Stimulated activated CD8-positive, alpha-beta memory T cell treated with anti-CD3 and anti-CD28 coated beads, Interleukin-2, amount 100 ng/mL, for 48 hours (primary cell): ENCODE measurements at places on chromosomes 13 and 19.

GRCh38 chr19:4369109-4369887 lies 25.9 kb downstream of the MPND start:
- DNase-seq: peak; percentile 64

GRCh38 chr13:23754506-23754905 lies 134.7 kb downstream of the MIPEP start:
- DNase-seq: no peak

DNA sequence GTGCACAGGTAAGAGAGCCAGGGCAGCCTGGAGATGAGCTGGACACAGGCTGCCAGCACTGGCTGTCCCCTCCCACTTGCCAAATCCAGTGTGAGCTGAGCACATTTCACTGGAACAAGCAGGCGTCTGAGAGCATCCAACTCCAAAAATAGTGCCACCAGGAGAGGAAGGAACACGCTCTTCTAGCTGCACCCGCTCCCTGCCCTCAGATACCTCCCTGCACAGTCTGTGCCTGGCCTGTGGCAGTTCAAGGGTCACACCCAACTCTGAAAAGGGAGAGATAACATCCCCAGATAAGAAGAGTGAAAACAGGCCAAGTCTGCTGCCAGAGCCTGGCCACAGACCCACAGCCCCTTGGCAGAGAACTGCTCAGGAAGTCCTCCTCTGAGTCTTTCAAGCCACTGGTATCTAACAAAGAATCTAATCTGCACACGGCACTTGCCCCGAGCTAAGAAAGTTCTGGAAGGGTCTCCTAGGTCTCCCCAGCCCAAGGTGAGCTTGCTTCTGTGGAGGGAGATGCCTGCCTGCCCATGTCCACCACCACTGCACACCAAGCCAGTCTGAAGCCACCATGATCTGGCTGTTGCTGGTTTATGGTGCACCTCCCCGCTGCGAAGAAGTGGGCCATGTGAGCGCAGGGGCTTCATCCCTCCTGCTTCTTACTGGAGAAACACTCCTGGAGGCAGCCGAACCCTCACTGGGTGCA lies 14.7 kb downstream of the ELL start:
- DNase-seq: no peak

DNA sequence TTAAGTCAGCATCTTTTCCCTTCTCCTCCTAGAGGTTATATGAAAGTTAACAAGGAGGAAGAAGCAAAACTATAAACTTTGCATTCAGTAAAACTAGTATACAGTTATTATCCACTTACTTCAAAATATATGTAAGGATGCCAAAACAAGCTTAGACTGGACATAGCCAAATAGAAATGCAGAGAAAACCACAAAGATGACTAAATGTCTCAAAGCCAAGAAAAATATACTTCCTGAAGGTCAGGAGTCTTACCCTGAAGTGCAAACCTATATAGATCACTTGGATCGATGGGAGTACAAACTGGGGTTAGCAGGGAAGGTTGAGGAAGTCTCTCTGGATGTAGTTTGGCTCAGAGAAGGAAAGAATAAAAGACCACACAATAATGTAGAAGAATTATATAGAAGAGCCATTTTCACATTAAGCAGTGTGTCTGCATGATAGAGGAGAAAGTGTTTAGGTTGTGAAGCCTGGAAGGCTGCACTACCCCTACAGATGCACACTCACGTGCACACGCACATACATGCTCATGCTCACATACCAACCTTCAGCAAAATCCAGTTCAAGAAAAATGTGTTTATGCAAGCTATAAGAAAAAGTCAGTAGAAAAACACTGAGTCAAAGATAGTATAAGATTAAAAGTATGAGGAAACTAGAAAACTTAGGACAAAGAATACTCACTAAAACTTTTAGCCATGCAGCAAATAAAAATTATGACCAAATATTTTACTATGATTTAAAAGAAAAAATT lies 112.1 kb upstream of the RXFP2 start:
- no peak for DNase-seq

GRCh38 chr13:54177466-54177865 lies 1148.9 kb downstream of the OLFM4 start:
- no peak for DNase-seq

GRCh38 chr19:4094291-4094690 lies 27.6 kb upstream of the ZBTB7A start:
- no peak for DNase-seq

DNA sequence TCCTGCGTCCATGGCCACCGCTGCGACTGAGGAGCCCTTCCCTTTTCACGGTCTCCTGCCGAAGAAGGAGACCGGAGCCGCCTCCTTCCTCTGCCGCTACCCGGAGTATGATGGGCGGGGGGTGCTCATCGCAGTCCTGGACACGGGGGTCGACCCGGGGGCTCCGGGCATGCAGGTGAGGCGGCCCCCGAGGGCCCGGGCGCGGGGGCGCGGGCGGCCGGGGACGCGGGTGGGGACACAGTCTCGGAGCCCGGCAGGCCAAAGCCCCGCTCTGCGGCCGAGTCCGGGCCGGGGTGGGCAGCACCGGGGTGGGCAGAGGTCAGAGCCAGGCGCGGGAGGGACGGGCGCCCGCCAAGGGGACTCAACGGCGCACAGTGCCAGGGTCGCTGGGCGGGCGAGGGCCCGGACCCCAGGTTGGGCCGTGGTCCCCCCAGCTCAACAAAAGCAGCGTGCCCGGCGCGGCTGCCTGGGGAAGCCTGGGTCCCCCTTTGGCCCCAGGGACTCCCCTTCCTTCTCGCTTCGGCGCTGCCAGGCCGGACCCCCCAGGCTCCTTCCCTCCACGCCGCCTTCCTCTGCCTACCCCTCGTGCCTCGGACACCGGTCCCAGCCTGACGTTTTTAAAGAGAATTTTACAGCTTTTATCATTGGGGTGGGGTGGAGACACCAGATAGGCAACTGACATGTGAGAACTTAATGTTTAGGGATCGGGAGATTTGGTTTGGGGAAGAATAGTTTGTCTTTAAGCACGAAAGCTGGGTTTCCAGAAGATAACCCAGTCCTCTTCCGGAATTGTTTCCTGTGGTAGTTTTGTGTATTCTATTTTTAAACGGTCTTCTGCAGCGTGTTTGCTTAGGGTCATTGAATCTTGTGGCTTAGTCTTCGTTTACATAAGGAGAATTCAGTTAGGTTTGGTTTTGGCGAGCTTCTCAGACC lies 509 bp downstream of the TPP2 start:
- peak; percentile 9 for DNase-seq

DNA sequence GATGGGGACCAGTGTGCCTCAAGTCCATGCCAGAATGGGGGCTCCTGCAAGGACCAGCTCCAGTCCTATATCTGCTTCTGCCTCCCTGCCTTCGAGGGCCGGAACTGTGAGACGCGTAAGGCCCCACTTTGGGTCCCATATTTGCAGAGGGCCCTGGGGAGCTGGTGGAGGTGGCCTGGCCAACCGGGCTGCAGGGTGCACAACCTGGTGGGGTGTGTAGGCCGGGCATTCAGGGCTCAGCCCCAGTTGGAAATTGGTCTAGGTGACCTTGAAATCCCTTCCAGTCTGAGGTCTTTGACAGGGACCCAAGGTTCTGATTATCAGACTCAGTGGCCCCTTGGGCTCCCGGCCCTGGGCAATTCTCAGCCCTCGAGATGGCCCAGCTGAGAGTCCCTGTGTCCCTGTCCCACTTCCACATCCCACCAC lies 8.3 kb downstream of the F7 start:
- no peak for DNase-seq

DNA sequence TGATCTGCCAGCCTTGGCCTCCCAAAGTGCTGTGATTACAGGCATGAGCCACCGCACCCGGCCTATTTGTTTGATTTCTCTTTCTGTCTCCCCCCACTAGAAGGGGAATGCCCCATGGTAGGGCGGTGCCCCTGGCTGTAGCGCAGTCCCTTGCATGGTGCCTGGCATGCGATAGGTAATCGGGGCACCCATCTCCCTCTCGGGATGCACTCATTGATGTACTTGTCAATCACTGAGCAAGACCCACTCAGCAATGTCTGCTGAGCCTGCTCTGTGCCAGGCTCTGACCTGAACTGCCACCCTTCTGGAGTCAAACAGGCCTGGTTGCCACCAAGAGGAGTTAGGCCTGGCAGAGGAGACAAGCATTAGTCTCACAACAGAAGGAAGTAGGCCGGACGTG lies 19.8 kb downstream of the DNM2 start:
- DNase-seq: no peak

DNA sequence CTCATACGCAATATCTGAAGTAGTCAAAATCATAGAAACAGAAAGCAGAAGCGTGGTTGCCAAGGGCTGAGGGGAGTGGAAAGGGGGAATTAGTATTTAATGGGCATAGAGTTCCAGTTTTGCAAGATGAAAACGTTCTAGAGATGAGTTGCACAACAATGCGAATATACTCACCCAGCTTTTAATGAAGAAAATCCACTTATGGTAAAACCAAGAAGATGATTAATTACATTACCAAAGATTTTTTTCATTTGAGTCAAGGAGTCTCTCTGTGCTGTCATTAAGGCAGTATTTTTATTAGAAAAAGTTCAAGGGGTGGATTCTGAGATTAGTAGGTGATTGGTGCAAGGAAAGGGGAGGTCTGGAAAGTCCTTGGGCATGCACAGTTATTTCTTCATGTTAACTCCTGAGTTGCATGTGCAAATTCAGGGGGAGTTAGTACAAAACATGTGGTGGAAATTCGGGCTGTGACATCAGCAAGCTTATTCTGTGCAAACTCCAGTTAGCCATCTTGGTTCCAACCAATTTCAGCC lies 6.9 kb upstream of the CBY2 start:
- no peak for DNase-seq

DNA sequence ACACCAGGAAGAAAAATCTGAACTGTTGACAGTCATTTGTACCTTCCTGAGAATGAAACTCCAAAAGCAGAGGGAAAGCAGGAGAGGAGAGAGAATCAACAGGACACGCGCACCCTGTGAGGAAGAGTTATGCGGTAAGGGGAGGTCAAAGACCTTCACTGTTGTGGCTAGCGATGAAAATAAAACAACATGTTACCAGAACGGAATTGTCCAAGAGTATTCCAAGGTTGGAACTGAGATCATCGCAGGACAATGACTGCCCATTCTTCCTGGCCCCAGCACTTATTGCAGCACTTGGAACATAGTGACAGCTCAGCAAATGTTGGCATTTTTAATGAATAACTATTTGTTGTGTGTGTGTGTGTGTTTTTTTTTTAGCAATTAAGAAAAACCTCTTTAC lies 176.0 kb upstream of the TSC22D1 start:
- no peak for DNase-seq

DNA sequence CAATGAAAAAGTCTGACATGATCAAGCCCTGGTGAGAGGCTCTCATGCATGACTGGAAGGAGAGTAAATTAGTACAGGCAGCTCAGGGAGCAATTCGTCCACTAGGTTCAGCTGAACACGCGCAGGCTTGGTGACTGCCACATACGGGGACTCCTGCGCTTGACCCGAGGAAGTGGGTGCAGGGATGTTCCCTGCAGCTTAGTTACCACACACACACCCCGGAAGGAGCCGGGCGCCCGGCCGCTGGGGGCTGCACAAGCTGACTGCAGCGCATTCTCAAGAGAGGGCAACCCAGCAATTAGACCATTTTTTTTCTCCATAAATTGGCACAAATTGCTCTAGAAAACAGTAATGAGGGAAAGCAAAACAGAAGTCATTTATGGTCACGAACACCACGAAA lies 23.0 kb upstream of the MIER2 start:
- DNase-seq: no peak

GRCh38 chr13:101868585-101869469 lies 416.4 kb downstream of the ITGBL1 start:
- no peak for DNase-seq

DNA sequence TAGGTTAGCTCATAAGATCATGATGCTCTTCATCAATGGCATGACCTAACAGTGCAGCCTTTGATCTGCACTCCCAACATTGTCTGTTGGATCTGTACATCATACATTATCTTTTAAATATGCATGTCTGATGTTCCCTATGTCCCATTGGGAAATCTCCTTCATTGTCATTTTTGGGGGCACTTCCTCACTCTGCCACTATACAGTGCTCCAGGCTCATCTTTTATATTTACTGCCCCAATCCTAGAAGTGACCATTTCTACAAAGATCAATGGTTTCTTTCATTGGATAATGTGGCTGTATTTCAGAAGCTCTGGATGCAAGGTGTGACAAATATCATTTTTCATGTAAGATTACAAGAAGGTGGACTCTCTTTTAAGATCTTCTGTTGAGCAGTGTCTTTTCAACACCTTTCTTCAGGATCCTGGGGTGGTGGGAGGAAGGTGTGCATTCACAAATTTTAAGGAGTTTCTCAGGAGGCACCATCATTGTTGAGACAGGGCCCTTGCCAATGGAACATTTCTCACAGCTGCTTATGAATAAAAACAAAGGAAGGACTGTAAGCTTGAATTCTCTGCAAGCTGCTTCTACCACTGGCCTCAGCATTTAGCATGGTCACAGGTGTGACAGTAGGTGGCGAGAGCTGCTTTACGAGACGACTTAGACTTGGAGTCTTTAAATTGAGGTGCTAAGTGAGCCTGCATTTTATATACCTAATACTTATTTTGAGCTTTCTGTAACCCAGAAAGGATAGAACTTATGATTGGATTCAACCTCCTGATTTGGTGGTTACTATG lies 403.0 kb downstream of the LMO7 start:
- DNase-seq: no peak

DNA sequence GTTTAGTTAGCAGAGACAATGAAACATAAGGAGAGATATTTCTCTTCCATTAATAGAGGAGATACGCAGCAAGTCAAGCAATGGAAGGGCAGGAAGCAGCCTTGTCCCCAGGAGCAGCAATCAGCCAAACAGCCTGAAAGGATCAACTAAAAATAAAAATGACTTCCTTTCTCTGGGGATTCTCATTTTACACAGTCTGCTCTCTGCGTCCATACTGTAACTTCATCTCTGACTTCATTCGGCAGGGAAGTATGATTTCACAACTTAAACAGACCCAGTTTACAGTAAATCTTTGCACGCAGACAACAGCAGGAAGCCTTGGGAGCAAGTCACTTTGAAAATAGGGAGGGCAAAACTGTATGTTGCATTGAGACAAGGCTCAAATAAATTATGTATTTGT lies 826.7 kb downstream of the DIAPH3 start:
- DNase-seq: no peak

DNA sequence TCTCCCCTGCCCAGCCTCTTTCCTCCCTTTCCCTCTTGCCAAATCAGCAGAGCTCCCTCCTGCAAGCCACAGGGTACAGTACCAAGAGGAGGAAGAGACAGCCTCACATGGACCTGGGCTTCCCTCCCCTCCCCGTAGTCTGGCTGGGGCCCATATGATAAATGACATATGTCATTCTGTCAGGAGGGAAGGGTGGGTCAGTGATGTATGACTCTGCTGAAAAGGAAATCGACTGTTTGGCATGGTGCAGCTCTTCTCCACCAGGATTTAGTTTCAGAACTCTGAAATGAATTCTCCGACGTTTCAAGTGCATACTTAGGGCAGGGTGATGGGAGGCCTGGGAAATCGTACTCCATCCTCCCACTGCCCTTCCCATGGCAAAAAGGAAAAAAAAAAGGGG lies 9.8 kb downstream of the TSHZ3 start:
- no peak for DNase-seq

GRCh38 chr19:56973713-56974555 lies 133.4 kb upstream of the PEG3 start:
- no peak for DNase-seq
